A549 treated with GW870086 at 1 μM for 4 hours (cell line): ENCODE measurements at places on chromosomes 2 and 18. TPM values are rescaled to one million over a fixed set of nuclear protein-coding genes. Genes with fewer than 3 reads are reported as not detected.

The DSG1 gene
- not detected in 5 replicates for total RNA-seq

The FEV gene
- total RNA-seq: not detected in 5 replicates

The CFAP65 gene
- 0.14 to 0.21 TPM (median 0.18 TPM) in 4 of 5 replicates, not detected in the other for total RNA-seq

The SLC39A6 gene
- total RNA-seq: 36.6 to 50.4 TPM (median 50.3 TPM) in 5 replicates
